ENCODE measurements at places on chromosomes 1 and 21. TPM values are rescaled to one million over a fixed set of nuclear protein-coding genes. Genes with fewer than 3 reads are reported as not detected.

LCE7A gene
- total RNA-seq, result not detected

RHD gene
- not detected for total RNA-seq

LRRC71 gene
- total RNA-seq, result 0.15 TPM

AQP10 gene
- total RNA-seq, result not detected

ACTL8 gene
- total RNA-seq, result 1.7 TPM

CHRNB2 gene
- total RNA-seq, result 0.32 TPM

OR2T11 gene
- total RNA-seq, result not detected

SH3D21 gene
- total RNA-seq, result 2.7 TPM

ADAMTS5 gene
- total RNA-seq, result not detected

OR2L5 gene
- total RNA-seq, result not detected

DYRK3 gene
- 13.2 TPM for total RNA-seq

FLG gene
- not detected for total RNA-seq

CELA3A gene
- not detected for total RNA-seq

KLHDC9 gene
- 2.1 TPM for total RNA-seq

LIN28A gene
- not detected for total RNA-seq

RGS13 gene
- not detected for total RNA-seq

CNR2 gene
- 0.01 TPM for total RNA-seq

UCHL5 gene
- 40.6 TPM for total RNA-seq

FABP3 gene
- not detected for total RNA-seq

HMGCS2 gene
- total RNA-seq, result not detected

RFX5 gene
- 18.1 TPM for total RNA-seq

SYCP1 gene
- total RNA-seq, result not detected

IQGAP3 gene
- total RNA-seq, result 19.1 TPM

MAPKAPK2 gene
- total RNA-seq, result 105 TPM

CXADR gene
- 9.6 TPM for total RNA-seq

BACE2 gene
- 20.2 TPM for total RNA-seq

TBX19 gene
- total RNA-seq, result 0.54 TPM

TEDDM1 gene
- total RNA-seq, result not detected

TNN gene
- not detected for total RNA-seq

AIM2 gene
- not detected for total RNA-seq

SCAF4 gene
- total RNA-seq, result 18.0 TPM

NTNG1 gene
- total RNA-seq, result not detected

SMG7 gene
- 37.7 TPM for total RNA-seq

TMOD4 gene
- 0.24 TPM for total RNA-seq

All from A549 treated with AZD2906 at 1 μM for 4 hours (cell line).